ENCODE measurements at places on chromosomes 11 and 22.

- no peak for DNase-seq
Measured at GRCh38 chr11:121522043-121522941, 69.5 kb upstream of the SORL1-AS1 start.

GRCh38 chr11:69211920-69212797, 56.4 kb downstream of the SMIM38 start:
- DNase-seq: no peak

GRCh38 chr11:19220903-19221724, 19.3 kb upstream of the CSRP3 start:
- DNase-seq: no peak

GRCh38 chr11:131975619-131976018, 605.2 kb downstream of the NTM start:
- no peak for DNase-seq

- DNase-seq: no peak
Measured at GRCh38 chr22:45787759-45788158, 116.1 kb downstream of the ATXN10 start.

DNA sequence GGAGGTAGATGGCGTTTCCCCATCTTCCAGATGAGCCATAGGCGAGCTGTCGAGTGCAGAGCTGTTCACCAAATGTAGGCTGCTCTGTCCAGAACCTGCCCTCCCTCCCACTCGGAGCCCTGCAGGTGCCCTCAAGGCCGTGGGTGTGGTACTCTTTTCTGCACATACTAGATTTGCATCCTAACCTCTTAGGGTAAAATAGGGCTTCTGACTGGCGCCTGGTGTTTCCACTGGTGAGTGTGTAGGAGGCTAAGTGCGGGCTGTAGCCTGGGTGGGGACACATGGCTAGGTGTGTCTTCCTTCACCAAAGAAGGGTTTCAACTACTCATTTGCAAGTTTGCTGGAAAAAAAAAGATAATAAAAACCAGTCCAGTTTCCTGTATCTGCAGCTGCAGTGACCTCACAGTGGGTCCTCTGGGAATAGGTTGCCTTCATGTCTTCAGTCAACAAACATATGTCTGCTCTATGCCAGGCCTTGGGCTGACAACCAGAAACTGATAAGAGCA, 8.5 kb downstream of the BIK start:
- no peak for DNase-seq

- no peak for DNase-seq
Measured at GRCh38 chr11:20112291-20113148, 47.8 kb downstream of the DBX1 start.

- DNase-seq: no peak
Measured at GRCh38 chr22:40703174-40703573, 23.9 kb downstream of the MCHR1 start.

GRCh38 chr11:102914238-102915043, 39.7 kb upstream of the MMP12 start:
- DNase-seq: no peak

DNA sequence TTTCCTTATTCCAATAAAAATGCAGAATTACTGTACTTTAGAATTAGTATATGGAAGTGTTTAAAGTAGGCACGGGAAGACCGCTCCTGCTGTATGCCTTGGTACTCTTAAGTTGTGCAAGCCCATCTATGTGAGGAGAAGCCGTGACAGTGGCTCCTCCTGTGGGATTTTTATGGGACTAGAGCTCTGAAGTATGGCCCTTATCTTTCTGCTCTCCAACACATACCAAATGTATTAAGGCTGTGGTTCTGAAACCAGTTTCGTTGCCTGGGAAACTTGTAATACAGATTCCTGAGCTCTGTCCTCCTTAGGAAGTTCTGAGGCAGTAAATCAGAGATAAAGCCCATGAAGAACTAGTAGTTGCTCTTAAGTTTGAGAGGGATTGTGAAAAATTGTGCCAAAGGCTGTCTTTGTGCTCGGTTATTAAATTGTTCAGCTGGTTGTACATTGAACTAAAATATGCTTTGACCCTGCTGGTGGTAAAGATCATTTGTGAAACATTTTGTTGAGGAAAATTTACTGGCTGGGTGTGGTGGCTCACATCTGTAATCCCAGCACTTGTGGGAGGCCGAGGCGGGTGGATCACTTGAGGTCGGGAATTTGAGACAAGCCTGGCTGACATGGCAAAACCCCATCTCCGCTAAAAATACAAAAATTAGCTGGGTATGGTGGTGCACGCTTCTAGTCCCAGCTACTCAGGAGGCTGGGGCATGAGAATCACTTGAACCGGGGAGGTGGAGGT, 29.3 kb downstream of the RTN3 start:
- DNase-seq: no peak

DNA sequence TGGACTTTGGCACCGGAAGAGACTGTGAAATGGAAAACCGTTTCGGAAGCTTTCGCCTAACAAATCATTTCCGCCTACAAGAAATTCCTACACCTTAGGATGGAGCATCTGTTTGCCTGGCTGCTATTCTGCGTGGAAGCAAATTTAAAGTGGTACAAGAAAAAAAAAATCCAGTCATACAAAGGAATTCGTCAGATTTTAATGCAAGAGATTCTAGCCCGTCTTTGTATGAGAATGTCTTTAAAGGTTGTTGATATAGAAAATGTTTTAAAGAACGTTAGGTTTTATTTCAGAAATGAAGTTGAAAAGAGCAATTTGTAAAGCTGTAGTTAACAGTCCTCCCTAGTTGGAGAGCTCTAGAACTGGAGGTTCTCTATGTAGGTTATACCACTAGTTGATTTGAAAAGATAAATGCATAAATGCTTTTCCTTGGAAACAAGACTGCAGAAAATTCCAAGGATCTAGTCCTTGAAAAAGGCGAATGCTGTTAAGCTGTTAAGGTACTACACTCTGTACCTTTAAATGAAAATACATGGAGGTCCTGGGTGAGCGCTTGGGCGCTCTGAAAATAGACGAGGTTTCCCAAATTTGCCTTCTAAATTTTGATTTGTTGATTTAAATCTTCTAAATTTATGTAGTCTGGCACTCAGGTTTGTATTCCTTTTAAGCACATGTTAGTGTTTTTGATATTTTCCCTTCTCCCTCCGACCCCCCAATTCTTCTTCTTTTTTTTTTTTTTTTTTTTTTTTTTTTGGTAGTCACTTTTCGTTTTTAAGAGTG, 2.4 kb downstream of the NCR3LG1 start:
- DNase-seq: no peak

GRCh38 chr11:64836448-64837072, 7.9 kb downstream of the CDC42BPG start:
- DNase-seq: no peak

GRCh38 chr11:65880027-65880426, 390 bp downstream of the CTSW start:
- no peak for DNase-seq

GRCh38 chr11:86447763-86448480, 73.2 kb downstream of the CCDC81 start:
- DNase-seq: no peak

DNA sequence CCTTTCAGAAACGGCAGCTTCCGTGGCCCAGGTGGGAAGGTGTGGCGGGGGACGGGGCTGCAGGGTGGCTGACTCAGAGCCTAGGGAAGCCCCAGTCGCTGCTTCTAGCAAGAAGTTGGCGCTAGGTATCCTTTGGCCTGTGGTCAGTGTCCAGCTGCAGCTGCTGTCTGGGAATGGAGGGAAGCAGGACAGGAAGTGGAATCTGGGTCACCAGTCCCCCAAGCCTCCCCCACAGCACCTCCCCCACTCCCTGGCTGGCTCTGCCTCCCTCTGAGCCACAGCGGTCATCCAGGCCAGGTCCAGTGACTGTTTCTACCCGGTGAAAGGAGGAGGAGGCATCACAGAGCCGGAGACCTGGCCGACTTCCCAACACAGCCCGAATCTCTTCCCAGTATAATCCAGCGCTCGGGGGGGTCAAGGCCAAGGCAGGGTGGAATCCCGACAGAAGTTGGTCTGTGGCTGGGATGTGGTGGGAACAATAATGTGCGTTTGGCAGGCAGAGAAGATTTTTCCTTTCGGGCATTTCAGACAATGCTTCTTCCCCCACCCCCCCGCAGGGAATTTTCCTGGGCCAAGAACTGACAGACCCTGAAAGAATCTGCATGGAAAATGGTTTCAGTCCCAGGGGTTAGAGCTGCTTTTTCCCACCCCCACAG, 45.1 kb downstream of the C11orf96 start:
- no peak for DNase-seq

DNA sequence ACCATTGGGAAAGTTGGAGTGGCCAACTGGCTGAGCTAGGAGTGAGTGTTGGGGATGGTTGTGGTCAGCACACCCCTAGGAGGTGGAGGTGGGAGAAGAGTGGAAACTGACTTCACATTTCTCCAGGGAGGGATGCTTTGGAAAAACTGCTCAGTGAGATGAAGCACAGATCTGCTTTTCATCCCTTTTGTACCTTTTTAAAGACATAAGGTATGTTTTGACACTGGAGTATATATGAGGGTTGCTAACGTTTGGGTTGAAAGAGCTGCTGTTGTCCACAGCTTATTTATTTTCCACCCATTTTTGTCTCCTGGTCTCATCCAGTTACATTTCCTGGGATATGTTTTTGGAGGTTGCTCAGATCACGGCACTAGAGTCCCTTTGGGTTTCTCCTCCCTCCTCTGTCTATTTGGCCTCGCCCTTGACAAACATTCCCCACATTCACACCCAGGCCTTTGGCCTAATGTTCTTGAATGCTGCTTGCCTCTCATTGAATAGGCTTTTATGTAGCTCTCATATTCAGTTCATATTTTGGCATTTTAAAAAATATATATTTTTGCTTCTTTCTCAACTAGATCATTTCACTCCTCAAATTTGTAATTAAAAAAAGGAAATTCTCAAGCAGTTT, 8.3 kb downstream of the SREBF2 start:
- DNase-seq: no peak

DNA sequence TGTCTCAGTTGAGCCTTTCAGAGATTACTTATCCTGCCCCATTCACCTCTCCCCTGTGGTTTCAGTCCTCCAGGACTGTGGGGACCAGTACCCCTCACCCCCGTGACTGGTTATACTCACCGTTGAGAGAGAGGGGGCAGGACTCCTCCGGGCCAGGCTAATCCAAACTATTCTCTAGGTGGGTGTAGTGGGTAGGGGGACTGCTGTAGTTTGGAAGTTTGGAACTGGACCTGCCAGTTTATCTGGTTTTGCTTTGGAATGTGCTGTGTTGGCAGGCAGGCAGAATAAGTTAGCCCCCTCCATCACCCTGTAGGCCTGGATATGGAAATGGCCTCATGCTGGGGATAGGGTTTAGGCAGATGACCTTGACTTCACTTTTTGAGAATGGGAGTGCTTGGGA, 13.5 kb downstream of the TEAD1 start:
- no peak for DNase-seq

- DNase-seq: no peak
Measured at GRCh38 chr11:16806791-16807190, 68.3 kb downstream of the C11orf58 start.

- DNase-seq: no peak
Measured at GRCh38 chr11:100631316-100631715, 55.8 kb upstream of the ARHGAP42 start.

DNA sequence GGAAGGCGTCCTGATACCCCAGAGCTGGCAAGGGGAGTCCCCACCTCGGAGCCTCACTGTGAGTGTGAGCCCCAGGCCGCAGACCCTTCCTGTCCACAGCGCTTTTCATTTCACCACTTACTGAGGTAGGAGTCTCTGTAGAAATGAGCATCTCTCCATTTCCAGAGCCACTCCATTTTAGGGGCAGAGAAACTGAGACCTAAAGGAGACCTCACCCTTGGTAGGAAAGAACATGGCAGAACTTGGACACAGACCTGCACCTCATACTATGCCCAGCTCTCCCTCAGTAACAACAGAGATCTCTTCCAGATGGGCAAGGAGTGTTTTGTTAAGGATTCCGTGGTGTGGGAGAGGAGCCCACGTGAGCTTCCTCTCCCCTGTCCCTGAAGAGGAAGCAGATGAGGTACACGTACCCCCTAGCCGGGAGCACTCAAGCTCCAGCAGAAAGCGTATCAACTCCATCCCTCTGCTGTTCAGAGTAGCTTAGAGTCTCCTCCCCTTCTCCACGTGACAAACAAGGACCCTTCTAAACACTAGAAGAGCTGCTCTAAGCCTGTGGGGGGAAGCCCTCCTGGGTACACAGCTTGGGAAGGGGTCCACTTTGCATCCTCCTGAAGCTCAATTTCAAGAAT, 532 bp upstream of the VSIG2 start:
- no peak for DNase-seq

- no peak for DNase-seq
Measured at GRCh38 chr11:39917256-39917655, 1542.2 kb downstream of the LRRC4C start.

GRCh38 chr11:86972734-86973133, 17.5 kb upstream of the FZD4 start:
- DNase-seq: no peak

DNA sequence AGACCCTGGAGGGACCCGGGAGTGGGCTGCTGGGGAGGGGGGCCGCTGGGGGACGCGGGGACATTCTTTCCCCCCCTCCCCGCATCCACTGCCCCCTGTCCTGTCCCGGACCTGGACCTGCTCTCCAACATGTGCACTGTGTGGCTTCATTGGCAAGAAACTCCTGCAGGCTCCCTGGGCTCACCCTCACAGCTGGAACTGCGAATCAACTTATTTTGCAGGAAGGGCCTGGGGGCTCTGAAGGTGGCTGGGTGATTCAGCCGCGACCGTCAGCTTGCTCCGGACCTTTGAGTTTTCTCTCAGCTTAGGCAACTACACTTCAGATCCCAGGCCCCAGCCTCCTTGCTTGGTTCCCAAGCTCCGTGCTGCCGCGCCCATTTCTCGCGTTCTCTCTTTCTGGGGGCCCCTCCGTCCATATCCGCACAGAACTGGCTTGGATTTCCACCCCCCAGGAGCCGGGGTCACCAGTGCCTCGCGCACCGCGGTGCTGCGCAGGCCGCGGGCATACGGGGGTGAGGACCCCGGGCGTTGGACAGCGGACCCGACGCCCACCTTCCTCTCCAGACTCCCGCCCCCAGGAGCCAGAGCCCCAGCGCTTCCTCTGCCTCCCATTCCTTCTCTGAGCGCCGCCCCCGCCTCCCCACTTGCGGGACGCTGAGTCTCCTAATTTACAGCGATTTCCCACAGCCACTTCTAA, 471 bp upstream of the AHNAK start:
- no peak for DNase-seq

- no peak for DNase-seq
Measured at GRCh38 chr11:110190885-110191284, 97.7 kb downstream of the ZC3H12C start.

- DNase-seq: no peak
Measured at GRCh38 chr11:105838668-105839384, 183.2 kb downstream of the MSANTD4 start.

GRCh38 chr22:20012741-20013331, 3.8 kb downstream of the ARVCF start:
- DNase-seq: no peak
